ENCODE measurements at places on chromosomes 4 and X.
A peak's percentile ranks its signal among the peaks of the same experiment; 100 is the strongest.

DNA sequence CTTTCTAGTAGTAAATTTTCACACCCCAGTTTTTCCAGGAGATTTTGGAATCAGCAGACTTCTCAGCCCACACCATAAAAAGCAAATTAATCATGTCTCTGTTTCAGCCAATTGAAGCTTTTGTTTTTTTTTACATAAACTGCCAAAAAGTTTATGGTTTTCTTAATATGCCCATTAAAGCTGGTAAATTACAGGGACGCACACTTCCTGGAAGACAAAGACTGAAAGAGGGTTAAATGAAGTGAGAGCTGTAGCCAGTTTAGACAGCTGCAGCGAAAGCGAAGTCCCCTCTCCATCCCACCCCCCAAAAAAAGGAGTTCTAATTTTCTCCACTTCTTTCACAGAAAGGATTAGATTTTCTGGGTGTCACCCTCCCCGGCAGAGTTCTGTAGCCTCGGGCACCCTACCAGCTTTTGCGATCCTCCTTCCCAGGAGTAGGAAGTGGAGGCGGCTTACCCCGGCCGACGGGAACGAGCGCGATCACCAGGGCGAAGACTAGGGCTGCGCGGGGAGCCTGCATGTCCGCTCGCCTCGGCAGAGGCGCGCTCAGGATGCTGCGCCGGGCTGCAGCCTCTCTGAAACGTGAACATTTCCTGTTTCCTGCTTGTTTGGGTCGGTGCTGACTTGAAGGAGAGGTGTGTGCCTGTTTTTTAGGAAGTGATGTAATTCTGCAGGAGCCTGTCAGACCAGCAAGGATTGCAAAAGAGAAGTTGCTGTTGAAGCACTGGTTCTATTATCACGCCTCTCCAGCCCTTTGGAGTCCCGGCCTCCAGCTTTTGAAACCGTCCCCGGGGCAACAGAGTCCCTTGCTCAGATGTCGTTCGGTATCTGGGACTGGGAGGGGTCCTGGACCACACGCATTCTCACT, at the start of gene TMEM154:
Gene TMEM154 (minus strand): TSS at position 584 of the 868 bp plus-strand sequence. CDS start 64 bp downstream, at position 520.
- no peaks in the 10 kb centered on the region for H3K27me3 ChIP-seq
- DNase-seq: peak; percentile 47
- H3K4me3 ChIP-seq: peak within 1 kb of the TSS; percentile 94
- H3K27ac ChIP-seq: peak within 1 kb of the TSS; percentile 92
- H3K4me1 ChIP-seq: peaks cover 48% of the 10 kb centered on the region
- H3K36me3 ChIP-seq: peaks cover 9% of the 10 kb centered on the region

DNA sequence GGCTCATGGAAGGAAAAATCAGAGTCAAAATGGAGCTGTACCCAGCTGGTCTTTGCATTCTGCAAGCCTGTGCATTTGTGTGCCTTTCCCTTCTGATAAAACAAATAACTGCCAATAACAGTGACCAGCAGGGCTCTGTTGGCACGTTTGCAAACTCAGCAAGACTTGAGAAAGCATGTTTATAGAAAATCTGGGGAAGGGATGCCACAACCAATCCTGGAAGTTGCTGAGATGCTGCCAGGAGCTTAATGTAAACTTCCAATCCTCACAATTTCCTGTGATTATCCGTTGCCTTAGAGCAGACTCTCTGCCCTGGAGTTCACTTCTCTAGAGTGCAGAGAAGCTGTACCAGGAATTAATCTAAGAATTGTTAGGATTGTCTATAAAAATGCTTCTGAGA, 6.9 kb upstream of the ANXA3 start:
- H3K27ac ChIP-seq: no peak overlapping the region
- peaks cover 2% of the 10 kb centered on the region for H3K36me3 ChIP-seq
- DNase-seq: no peak
- peaks cover 3% of the 10 kb centered on the region for H3K4me1 ChIP-seq
- H3K4me3 ChIP-seq: no peak overlapping the region

- no peak for DNase-seq
- no peaks in the 10 kb centered on the region for H3K36me3 ChIP-seq
- H3K4me1 ChIP-seq: no peaks in the 10 kb centered on the region
- no peak overlapping the region for H3K27ac ChIP-seq
- no peak overlapping the region for H3K4me3 ChIP-seq
Observed at GRCh38 chrX:79477691-79478090, 110.6 kb upstream of the ITM2A start.

DNA sequence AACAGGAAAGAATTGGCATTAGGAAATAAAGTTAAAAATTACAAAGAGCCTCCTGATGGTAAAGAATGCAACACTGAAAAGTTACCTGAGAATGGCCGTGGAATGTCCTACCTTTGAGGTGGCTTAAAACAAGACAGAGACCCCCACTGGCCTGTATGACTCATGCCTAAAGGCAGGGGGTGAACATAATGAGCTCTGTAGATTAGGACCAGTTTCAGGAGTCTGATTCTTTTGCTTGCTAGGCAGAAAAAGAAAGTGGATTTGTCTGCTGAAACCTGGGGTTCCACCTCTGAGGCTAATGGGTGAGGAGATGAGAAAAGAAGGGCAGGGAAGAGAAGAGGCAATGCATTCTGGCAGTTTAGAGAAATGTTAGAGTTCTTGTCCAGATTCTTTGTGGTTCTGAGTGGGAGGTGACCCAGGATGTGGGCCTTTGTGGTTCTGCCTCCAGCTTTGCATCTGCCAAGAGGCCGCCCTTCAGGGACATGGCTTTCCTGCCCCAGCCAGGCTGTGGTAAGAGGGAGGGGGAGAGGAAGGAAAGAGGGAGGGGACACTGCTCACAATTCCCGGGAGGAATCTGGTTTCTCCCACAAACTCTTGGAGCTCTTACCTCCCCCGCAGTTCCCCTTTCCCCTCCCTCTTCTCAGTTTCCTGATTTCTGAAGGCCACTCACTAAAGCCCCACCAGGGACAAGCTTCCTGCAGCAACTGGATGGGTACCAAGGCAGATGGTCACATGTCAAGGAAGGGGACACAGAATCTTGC, 109.6 kb downstream of the EFNB1 start:
- H3K27ac ChIP-seq: no peak overlapping the region
- peaks cover 3% of the 10 kb centered on the region for H3K4me1 ChIP-seq
- H3K4me3 ChIP-seq: no peak overlapping the region

GRCh38 chr4:140168474-140168873, 14.5 kb upstream of the MAML3 start:
- DNase-seq: no peak
- H3K27me3 ChIP-seq: peaks cover 7% of the 10 kb centered on the region

GRCh38 chr4:124433500-124433899, 279.0 kb downstream of the ANKRD50 start:
- no peak for DNase-seq
- H3K27ac ChIP-seq: no peak overlapping the region
- no peaks in the 10 kb centered on the region for H3K27me3 ChIP-seq

Measured in T-helper 17 cell (primary cell).